Right lung (tissue), 10 donors: ENCODE measurements at places on chromosomes 13 and 19.

DNA sequence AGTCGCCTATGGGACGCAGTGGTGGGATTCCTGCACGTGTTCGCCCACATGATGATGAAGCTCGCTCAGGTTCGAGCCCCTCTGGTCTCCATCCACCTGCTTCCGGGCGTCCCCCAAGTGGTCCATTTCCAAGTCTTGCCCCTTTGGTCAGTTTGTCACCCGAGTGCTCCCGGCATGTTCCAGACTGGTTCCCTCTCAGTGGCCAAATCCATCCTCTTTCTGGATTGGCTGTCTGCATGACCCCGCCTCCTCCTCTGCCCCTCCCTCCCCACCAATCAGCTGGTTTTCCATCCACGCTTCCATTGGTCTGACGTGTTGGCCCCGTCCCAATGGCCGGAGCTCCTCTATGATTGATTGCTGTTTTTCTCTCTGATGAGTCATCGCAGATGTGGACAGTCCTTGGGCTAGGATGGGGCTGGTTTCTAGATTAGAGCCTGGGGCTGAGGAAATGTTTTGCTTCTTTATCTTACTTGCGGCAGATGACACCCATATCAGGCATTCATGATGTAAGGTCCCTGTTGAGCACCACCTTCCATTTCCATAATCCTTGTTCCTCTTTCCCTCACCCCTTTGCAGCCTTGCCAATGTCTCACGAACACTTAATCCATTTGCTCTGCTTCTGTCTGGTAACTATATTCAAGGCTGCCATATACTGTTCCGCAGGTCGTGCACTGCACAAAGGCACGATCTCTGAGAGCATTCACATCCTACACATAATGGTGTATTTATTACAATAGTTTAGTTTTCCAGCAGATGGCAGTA, 73.8 kb downstream of the MAP4K1 start:
- DNase-seq, result peak; percentile 30

DNA sequence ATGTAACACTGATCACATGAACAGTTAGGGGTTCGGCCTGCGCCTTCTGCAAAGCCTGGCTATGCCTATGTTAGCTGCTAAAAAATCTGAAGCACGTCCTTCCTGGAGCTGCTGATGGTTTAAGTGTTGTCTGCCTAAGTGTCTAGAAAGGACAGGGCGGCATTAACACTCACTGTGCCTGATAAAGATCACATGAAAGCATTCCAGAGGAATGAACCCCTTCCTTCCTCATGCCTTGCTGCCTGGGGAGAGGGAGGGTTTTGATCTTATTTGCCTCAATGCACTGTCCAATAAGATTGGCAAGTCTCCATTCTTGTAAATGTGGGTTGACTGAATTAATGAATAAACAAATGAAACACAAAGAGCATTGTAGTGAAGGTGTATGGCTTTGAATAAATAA, 5.2 kb downstream of the DOCK9 start:
- no peak for DNase-seq

DNA sequence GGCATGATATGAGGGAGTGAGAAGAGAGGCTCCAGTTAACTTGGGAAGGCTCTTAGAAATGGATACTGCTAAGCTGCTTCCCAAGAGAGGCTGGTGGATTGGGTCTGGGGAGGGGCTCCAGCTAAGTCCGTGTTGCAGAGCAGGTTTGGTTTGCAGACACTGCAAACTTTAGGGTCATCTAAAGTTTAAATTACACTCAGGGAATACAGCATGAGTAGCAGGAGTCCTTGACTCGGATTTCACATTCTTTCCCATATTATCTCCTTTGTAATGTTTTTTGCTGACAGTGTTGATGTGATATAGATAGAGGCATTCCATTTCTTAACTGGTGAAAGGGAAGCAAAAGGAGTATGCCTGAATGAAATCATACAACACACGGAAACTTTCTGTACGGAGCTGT, 31.9 kb downstream of the SGCG start:
- DNase-seq, result peak; percentile 24

GRCh38 chr19:9945319-9945966, 9.1 kb upstream of the OLFM2 start:
- DNase-seq, result peak; percentile 34

DNA sequence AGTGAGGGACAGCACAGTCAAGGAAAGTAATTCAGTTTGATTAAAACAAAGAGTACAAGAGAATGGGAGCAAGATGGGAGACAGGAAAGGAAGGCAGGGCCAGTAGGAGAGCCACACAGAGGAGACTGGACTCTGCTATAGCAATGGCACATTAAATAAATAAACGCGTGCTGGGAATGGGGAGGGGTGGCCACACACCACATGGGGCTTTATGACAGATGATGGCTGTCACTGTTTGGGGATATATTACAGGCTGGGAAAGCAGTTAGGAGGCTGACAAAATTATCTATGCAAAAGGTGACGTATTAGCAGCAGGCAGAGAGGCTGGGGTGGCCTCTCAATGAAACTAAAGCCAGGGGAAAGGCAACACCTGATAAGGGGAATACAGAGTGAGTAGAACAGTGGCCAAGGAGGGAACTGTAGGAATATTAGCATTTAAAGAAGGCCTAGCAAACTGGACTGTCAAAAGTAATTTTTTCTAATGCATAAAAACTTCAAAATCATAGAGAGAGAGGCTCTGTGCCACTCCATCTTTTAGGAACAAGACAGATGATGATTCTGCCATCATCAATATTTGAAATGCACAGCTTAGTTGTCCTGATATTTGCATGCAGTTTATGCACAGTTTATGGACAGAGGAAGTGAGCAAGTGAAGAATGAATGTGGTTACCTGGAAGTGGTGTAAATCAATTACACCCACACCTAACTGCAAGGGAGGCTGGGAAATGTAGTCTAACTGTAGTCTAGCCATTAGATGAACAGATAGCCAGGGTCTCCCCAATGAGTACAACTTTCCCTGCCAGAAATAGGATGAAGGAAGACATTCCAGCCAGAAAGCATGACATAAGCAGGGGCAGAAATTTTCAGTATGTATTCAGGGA, 346.5 kb downstream of the FOXO1 start:
- DNase-seq, result no peak

GRCh38 chr13:65889368-65889767, 1340.8 kb downstream of the PCDH9 start:
- no peak for DNase-seq

DNA sequence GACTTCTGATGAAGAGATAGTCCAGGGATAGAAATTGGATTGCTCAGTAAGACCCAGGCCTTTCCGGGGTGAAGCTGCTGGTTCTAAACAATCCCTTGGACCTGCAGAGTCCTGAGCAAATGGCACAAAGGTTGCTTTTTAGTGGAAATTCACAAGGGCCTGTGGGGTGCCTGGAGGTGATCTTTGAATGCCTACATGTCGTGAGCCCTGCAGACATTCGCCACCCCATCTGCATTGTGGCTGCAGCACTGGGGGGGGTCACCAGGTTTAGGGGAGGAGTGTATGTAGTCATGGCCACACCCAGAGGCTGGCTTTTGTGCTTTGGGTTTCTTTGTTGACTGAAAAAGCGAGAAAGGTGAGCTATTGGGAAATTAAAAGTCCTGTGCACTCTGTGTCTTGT, 41.4 kb downstream of the SLC7A9 start:
- no peak for DNase-seq

DNA sequence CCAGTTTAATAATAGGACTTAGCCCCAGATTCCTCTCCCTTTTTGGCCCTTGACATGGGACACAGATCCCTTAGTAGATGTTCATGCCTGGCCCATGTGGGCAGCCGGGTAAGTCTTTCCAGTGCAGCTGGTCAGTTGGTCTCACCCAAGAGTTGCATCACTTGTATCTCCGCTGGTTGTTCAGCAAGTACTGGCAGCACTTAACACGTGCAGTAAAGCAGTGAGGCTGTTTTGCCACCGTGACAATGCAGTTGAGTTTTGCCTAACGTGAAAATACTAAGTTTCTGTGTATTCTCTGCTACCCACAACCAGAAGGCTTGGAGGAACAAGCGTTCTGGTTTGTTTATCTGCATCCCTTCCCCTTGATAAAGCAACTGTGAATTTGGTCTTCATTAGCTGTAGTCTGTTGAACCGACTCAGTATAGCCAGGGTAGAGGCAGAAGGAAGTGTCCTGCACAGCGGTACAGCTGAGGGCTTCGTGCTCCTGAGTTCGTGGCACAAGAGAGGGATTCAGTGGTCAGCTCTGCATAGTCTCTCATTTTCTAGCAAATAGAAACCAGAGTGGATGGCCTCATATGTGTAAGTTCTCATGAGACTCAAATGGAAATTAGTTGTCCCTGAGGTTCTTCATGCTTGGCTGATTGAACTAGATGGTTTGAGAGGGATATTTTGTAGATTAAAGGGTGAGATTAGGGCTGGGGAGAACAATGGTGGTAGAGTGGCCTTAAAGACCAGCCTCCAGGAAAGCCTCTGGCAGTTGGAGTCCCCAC, 50.3 kb downstream of the ARHGEF7 start:
- no peak for DNase-seq

DNA sequence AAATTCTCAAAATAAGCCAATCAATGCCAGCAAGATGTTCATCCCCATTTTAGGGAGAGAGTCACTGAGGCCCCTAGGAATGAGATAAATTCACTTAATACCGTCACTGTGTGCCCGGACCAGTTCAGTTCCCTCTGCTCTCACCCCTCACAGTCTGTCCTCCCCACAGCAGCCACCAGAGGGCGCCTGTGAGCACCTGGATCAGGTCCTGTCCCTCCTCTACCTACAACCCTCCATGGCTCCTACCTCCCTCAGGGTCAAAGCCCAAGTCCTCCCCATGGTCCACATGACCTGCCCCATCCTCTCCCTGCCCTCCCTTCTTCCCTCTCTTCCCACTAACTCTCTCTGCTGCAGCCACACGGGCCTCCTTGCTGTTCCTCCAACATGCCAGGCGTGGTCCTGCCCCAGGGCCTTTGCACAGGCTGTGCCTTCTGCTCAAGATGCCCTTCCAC, 42.0 kb upstream of the NFIC start:
- no peak for DNase-seq

- DNase-seq, result no peak
Measured at GRCh38 chr19:10074153-10074552, 12.0 kb upstream of the SHFL start.

DNA sequence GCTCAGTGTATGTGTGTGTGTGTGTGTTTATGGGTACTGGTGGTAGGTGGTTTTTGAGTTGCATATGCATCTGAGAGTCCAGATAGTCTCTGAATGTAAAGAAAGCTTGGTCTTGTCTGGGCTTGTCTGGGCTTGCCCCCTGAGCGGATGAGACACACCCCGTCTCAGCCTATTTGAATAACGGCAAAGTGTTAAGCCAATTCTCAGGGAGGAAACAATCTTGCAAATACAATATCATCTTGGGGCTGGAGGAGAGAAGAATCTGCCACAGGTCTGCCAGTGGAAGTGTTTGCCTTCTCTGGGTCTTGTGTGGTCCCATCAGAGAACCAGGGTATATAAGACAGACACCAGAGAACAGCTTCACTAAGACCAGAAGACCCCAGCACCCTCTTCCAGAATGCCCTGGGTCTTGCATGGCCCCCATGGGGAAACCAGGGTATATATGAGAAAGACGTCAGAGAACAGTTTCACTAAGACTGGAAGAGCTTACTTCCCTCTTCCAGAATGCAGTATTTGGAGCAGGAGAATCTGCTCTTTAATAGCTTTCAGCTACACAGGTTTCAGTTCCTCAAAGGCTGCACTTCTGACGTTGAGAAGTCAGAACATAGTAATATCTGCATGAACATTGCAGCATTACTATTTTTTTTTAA, 13.3 kb downstream of the CD70 start:
- DNase-seq, result no peak

DNA sequence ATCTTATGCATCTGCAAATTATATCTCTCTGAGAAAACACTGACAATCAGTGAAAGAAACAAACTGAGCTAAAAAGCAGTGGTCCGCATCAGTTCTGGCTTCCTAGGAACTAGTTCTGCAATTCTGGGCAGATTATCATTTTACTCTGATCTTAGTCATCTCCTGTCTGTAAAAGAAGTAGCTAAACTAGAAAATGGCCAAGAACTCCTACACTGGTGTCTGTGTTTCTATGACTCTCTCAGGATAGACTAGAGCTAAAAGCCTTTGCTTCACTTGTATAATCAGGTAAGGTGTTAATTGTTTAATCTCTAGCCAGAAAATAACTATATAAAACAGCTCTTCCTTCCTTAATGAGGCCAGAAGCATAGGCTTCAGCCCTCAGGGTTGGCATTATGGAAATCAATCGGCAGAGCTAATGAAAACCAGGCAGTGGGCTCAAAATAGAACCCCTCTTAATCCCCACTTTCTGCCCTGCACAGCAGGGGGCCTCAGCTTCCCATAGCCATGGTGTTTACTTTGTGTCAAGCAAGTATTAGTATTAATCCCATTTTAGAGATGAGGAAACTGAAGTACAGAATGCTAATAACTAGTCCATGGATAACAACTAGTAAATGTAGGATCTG, 459.2 kb downstream of the FGF14 start:
- no peak for DNase-seq

- DNase-seq, result no peak
Measured at GRCh38 chr19:1766800-1767352, 13.6 kb downstream of the ONECUT3 start.

GRCh38 chr13:23427881-23428528, 5.5 kb downstream of the SACS start:
- DNase-seq, result no peak

GRCh38 chr13:100275746-100276145, 186.9 kb downstream of the PCCA start:
- no peak for DNase-seq

GRCh38 chr13:23701636-23702035, 131.4 kb downstream of the TNFRSF19 start:
- no peak for DNase-seq

DNA sequence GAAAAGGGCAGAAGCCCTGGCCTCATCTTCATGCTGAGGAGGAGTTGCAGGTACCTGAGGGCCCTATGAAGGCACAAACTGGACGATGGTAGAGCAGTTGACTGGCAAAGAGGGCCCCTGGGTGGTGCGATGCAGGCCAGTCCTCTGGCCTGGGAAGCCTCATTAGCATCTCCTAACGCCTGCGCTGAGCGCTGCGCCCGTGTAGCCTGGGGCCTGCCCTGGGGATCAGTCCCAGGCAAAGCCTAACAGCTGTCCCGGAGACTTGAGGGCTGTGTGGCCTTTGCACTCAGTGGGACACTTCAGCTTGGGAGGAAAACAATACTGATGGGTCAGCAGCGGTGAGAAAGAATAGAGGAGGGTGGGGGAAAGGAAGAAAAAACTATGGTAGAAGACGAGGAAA, 187.7 kb downstream of the RAP2A start:
- no peak for DNase-seq
